Left colon (tissue), 2 donors: ENCODE measurements at places on chromosomes 4 and X. TPM values are rescaled to one million over a fixed set of nuclear protein-coding genes. Genes with fewer than 3 reads are reported as not detected.

TCEAL7 gene
- total RNA-seq, result 1.3 TPM

- DNase-seq, result no peak
These were observed 20.0 kb upstream of the CAMK2D start for GRCh38 chr4:113781439-113782040.

DNA sequence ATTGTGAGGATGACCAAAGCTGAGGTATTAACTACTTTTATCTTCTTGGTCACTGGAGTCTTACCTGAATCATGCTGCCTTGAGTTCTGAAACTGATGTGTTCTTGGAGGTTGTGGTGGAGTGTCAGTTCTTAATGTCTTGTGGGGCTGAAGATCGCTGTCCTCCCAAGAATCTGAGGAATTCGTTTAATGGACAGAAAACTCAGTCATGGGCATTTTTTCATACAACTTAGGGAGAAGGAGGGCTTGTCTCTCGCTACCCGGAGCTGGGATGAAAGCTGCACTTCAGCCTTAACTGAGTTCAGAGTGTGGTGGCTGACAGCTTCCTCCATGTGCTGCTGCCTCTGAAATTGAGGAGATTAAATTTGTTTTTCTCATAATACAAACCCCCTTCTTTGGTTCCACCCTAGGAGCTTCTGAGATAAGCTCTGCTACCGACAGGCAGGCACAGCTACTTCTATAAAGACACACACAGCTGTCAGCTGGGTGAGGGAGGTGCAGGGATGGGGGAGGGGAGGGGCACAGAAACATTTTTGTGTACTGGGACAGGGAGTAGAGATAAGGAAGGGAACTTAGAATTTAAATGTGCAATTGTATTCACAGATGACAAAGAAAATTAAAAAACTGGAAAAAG lies 30.8 kb downstream of the RBBP7 start:
- no peak for DNase-seq

DNA sequence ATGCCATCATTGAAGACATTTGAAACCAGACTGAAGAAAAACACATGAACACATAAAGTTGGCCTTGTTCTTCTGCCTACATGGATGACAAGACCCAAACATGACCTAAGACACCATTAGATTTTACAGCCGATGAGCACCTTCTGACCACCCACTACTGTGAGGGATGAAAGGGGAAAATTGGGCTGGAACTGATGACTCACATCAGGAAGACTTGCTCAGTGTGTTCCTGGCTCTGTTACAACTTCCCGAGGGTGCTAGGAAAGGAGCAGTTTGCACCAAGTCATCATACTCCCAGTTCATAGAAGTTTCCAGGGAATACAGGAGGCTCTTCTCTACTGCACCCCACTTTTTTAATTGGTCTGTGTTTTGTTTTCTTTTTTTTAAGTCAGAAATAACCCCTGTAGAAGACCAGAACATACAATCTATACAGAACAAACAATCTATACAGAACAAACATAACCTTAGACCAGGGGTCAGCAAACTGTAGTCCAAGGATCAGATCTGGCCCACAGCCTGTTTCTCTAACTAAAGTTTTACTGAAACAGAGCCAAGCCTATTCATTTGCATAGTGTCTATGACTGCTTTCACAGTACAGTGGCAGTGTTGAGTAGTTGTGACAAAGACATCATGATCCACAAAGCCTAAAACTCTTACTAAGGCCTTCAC lies 25.3 kb downstream of the BTC start:
- no peak for DNase-seq

GRCh38 chrX:150456466-150456865 lies 93.3 kb downstream of the MAMLD1 start:
- DNase-seq, result no peak

DNA sequence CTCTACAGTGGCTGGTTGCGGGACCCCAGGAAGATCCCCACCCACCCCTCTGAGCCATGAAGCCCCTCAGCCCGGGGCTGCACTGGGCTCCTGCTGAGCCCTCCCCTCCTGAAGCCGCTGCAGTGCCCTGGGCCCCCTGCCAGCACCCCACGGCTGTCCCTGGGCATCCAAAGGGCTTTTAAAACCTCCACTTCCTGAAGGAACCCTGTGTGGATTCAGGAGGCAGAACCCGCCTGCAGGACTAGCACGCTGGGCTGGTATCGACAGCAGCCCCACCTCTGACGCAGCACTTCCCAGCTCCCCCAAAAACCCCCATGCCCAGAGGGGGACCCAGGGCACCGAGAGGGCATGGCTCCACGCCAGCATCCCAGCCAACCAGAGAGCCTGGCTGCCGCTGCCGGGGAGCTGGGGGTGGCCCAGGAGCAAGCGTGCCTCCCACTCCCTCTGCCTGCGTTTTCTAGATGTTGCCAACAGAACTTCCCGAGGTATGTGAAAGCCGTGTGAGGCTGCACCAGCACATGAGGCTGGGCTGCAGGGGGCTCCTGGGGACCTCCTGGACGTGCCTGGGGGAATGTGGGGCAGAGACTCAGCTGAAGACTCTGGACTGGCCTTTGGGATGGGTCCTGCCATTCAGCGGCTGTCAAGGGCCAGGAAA lies 6.3 kb downstream of the MXD4 start:
- peak; percentile 14 for DNase-seq
